ENCODE measurements at places on chromosomes 3 and 15. TPM values are rescaled to one million over a fixed set of nuclear protein-coding genes. Genes with fewer than 3 reads are reported as not detected.

The TMEM207 gene
- not detected for total RNA-seq

The TM4SF1 gene
- not detected for total RNA-seq

GRCh38 chr3:98768961-98769360 is 5.8 kb downstream of the ST3GAL6 start:
- no peaks in the 10 kb centered on the region for H3K27me3 ChIP-seq

GRCh38 chr3:31356941-31357340 is 175.8 kb upstream of the STT3B start:
- H3K4me1 ChIP-seq = no peaks in the 10 kb centered on the region
- no peaks in the 10 kb centered on the region for H3K36me3 ChIP-seq
- H3K4me3 ChIP-seq = no peak overlapping the region
- no peaks in the 10 kb centered on the region for H3K27me3 ChIP-seq
- H3K27ac ChIP-seq = no peak overlapping the region

The MUC4 gene
- not detected for total RNA-seq

All from CD4-positive, alpha-beta T cell (primary cell).